ENCODE measurements at places on chromosomes 1 and 21.

DNA sequence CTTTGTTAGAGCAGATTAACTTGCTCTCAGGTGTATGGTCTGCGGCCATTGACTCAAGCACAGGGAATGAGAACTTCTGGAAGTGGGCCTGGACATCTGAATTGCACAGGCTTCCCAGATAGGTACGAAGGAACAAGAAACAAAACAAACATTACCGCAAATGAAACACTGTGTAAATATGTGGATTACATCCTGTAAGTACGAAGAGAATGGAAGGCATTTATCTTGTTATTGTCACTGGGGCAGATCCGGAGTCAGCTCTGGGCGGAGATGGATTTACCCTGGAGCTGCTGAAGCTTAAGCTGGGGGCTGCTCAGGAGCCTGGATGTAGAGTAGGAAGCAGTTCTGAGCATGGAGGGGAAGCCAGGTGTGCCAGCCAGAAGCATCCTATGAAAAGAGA is 6.8 kb downstream of the HES2 start:
- DNase-seq: no peak

DNA sequence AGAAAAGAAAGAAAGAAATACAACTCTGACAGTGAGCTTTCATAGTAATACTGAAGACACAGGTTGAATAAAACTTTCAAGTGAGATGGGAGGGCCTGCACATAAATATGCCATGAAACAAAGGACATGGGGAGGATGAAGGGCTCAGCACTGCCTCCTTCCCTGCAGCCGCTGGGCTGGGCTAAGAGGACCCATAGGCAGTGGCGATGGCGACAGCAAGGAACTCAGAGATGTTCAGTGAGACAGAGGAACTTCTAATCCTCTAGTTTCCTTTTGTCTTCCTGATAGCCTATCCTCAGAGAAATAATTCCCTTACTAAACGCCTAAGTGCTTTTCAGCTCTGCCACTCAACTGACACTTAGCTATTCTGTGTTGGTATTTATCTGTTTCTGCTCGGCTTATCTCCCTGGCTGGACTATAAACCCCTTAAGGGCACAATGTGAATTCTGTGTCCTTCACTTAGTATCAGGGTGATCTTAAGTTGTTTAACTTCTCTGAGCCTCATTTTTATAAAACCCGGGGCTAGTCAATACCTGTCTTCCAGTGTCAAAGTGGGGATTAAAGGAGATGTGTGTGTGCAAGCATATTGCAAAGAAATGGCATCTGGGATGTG is 24.4 kb upstream of the IER5 start:
- no peak for DNase-seq

GRCh38 chr1:164588516-164589341 is 29.7 kb downstream of the PBX1 start:
- peak; percentile 81 for DNase-seq

DNA sequence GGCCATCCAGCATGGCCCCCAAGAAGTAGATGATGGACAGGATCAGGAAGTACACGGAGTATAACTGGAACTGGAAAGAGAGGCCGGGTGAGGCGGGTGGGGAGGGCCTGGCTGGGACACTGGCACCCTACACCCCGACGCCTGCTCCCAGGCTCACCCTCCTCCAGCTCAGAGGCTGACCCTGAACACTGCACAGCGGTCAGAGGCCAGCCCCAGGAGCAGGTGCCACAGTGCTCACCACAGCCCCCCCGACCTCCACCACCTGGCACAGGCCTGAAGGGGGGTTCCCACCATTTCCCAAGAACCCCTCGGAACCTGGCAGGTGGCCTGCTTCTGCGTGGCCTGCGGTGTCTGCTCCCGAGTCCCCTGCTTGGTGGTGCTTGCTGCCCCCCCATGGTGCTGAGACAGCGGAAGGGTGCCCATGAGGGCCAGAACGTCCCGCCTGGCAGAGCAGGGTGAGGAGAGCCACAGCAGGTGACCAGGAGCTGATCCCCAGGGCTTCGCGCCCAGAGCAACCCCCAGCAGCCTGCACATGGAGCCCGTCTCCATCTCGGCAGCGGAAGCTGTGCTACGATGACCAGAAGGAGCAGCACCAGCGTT is 26.1 kb downstream of the SLC19A1 start:
- DNase-seq: no peak

GRCh38 chr21:29318354-29318753 is 19.6 kb downstream of the BACH1 start:
- no peak for DNase-seq

DNA sequence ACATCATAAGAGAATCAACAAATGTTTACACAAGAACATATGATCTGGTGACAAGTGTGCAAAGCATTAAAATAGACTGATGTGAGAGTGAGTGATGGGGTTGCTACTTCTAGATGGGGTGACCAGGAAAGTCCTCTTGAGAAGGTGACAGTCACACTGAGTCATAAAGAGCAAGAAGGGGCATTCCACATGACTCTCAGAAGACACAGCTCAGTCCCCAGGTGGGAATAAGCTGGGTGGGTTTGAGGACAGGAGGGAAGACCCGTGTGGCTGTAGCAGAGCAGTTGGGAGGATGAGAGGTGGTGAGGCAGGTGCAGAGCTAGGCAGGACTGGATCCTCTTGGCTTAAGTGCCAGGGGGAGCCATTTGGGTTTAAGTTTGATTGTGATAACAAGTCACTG is 53.1 kb downstream of the TNR start:
- no peak for DNase-seq

- no peak for DNase-seq
Measured at GRCh38 chr21:44704636-44705001, 6.8 kb downstream of the TSPEAR start.

GRCh38 chr1:165565751-165566490 is 22.1 kb downstream of the LRRC52 start:
- peak; percentile 48 for DNase-seq

- no peak for DNase-seq
Measured at GRCh38 chr1:10671622-10672342, 124.7 kb downstream of the CASZ1 start.

- DNase-seq: no peak
Measured at GRCh38 chr1:243483071-243483771, 227.4 kb downstream of the SDCCAG8 start.

- no peak for DNase-seq
Measured at GRCh38 chr21:42739061-42739931, 85.9 kb downstream of the PDE9A start.

- no peak for DNase-seq
Measured at GRCh38 chr1:115539736-115540135, 102.0 kb upstream of the VANGL1 start.

GRCh38 chr1:169495046-169495775 is 9.5 kb upstream of the SLC19A2 start:
- DNase-seq: no peak

DNA sequence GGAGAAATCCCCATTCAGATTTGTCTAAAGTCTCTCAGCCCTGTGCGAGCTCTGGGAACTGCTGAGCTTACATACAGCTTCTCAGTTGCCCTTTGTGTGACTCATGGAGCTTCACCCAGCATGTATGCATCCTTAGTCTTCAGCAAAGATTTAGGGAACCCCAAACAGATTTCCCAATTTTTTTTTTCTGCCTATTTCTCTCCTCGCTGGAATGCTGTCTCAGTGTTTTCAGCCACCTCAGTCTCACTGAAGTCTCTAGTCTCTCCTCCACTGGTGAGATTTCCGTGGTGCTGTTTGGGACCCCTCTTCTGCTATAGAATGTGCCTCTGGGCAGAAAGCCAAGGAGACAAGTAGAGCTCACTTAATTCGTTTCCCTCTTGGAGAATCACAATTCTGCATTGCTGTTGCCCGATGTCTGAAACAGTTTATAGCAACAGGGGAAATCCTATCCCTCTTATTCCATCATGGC is 28.1 kb upstream of the TXLNA start:
- DNase-seq: peak; percentile 81

- DNase-seq: no peak
Measured at GRCh38 chr1:41363591-41364320, 2.5 kb downstream of the FOXO6 start.

- DNase-seq: no peak
Measured at GRCh38 chr1:238537641-238538040, 646.9 kb upstream of the ZP4 start.

All from skin of body (tissue), 3 donors.